ENCODE measurements at places on chromosomes 6 and 20.

DNA sequence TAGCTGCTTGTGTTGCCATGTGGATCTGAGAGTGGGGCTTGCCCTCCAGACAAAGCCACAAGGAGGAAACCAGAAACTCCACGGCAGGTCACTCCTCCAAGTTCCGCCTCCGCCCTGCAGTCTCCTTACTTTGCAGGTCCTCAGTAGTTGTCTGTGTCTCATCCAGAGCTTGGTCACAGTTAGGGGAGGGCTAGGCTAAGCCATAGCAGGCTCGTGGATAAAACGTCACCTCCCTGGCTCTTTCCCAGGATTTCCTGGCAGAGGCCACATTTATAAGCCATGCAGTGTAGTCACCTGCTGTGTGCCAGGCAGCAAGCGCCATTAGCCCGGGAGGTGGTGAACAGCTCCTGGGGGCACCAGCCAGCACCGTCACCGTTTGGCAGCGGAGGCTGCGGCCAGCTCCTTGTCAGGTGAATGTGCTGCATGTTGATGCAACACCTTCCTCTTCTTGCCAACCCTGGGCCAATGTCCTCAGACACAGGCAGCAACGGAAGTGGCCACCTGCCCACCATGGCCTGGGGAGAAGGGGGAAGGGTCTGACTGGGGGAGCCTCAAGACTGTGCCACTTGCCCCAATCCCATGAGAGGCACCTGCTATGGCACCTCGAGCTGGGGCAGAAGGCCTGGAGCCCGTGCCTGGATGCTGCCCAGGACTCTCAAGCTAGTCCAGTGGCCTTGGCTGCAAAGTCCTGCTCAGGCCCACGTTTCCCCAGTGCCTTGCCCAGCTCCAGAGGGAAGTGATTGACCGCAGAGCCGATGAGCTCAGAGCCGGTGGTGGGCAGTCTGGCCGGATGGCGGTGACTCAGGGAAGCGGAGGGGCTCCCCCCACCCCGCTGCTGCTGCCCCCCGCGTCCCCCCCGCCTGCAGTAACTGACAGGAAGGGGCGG, 39.0 kb upstream of the SLCO4A1 start:
- H3K27ac ChIP-seq, result peak overlapping the region; percentile 64
- H3K27me3 ChIP-seq, result peaks cover 33% of the 10 kb centered on the region
- no peaks in the 10 kb centered on the region for H3K36me3 ChIP-seq
- H3K4me1 ChIP-seq, result peaks cover 27% of the 10 kb centered on the region
- DNase-seq, result peak; percentile 81

DNA sequence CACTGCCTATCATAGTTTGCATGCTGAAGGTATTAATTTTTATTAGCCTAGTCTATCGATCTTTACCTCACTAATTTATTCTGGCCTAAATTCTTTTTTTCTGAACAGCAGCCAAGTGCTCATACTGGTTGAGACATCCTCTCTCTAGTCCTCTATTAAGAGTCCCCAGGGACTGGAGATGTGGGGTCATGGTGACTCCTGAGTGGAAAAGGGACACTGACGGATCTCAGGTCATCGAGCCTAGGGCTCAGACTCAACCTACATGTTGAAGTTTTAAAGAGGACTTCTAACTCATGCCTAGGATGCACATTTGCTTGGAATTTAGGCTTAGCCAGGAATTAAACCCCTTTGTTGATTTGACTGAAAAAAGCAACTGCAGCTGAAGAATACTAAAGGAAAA, 378.1 kb downstream of the BTBD9 start:
- H3K36me3 ChIP-seq, result no peaks in the 10 kb centered on the region
- peaks cover 6% of the 10 kb centered on the region for H3K4me1 ChIP-seq
- no peak overlapping the region for H3K27ac ChIP-seq
- no peak overlapping the region for H3K4me3 ChIP-seq
- no peak for DNase-seq
- no peaks in the 10 kb centered on the region for H3K27me3 ChIP-seq

GRCh38 chr20:59147586-59147985, 16.0 kb upstream of the ZNF831 start:
- peak overlapping the region; percentile 44 for H3K27ac ChIP-seq
- peak overlapping the region; percentile 70 for H3K4me3 ChIP-seq
- H3K27me3 ChIP-seq, result no peaks in the 10 kb centered on the region
- no peak for DNase-seq
- peaks cover 4% of the 10 kb centered on the region for H3K36me3 ChIP-seq

- H3K4me1 ChIP-seq, result no peaks in the 10 kb centered on the region
- peaks cover 33% of the 10 kb centered on the region for H3K27me3 ChIP-seq
- H3K27ac ChIP-seq, result no peak overlapping the region
- H3K36me3 ChIP-seq, result no peaks in the 10 kb centered on the region
These were observed 53.4 kb upstream of the TMEM30A start for GRCh38 chr6:75337835-75338580.

DNA sequence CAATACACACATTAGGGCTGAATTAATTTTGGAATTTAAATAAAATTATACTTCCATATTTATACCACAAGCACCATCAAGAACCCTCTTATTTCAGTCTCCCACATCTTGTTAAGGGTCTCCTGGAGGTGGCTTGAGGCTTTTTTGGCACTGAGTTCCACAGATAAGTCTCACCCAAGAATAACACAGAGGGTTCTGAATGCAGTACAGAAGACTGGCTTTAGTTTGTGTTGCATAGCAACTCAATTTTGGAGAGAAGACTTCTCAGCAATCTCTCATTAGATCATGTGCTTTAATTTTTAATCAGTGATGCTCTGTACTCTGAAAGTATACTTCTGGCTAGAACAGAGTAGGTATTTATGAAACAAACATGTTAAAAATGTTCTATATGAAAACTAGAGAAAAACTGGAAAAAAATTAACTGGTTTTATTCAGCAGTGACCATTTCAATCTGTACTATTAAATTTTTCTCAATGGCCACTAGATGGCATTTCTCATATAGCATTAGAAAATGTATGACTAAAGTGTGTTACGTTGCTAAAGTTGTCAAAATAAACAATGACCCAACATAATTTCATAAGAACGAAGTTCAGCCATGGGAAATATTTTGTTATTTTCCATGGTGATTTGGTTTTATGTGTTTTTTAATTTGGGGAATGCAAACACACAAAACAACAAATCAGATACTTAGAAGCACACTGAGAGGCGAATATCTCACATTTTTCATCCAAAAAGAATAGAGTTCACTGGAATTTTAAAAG, 32.7 kb upstream of the MAP7 start:
- H3K4me3 ChIP-seq, result no peak overlapping the region
- no peaks in the 10 kb centered on the region for H3K27me3 ChIP-seq
- no peak overlapping the region for H3K27ac ChIP-seq
- DNase-seq, result no peak
- H3K36me3 ChIP-seq, result peaks cover 52% of the 10 kb centered on the region
- peaks cover 3% of the 10 kb centered on the region for H3K4me1 ChIP-seq

DNA sequence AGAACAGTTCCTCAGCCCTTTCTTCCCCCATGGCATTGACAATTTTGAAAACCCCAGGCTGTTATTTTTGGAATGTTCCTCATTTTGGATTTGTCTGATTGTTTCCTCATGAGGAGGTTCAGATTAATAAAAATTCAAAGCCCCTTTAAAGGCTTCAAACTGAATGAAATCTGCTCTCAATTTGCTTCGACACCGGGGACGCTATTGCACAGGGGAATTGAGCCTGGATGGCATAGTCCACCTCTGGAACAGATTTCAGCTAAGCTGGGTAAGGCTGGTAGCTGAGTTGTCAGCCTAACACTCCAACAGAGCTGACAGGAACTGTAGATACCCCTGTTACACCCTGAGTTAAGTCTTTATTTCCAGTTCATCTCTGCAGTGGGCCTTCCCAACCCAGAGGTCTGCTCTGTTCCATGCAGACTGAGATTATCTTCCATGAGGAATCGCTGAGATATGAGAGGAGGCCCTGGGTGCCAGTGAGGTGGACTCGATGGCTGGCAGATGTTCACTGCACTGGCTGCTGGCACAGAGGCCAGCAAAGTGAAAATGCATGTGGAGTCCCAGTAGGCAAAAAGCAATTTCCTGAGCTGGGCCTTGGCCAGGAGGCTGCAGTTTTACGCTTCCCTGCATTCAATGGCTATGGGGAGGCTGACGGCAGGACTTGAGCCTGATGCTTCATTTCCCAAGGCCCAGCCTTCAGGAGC, 73.3 kb upstream of the PAX1 start:
- no peak overlapping the region for H3K27ac ChIP-seq
- H3K4me3 ChIP-seq, result no peak overlapping the region
- H3K4me1 ChIP-seq, result no peaks in the 10 kb centered on the region

- no peak overlapping the region for H3K27ac ChIP-seq
- H3K36me3 ChIP-seq, result no peaks in the 10 kb centered on the region
- DNase-seq, result no peak
- H3K27me3 ChIP-seq, result peaks cover 9% of the 10 kb centered on the region
- no peaks in the 10 kb centered on the region for H3K4me1 ChIP-seq
These were observed 55.2 kb downstream of the EFHC1 start for GRCh38 chr6:52475307-52475706.

GRCh38 chr6:42545226-42545773, 18.5 kb upstream of the UBR2 start:
- no peak for DNase-seq
- no peaks in the 10 kb centered on the region for H3K36me3 ChIP-seq
- H3K4me1 ChIP-seq, result peaks cover 14% of the 10 kb centered on the region
- H3K27ac ChIP-seq, result no peak overlapping the region
- no peak overlapping the region for H3K4me3 ChIP-seq

DNA sequence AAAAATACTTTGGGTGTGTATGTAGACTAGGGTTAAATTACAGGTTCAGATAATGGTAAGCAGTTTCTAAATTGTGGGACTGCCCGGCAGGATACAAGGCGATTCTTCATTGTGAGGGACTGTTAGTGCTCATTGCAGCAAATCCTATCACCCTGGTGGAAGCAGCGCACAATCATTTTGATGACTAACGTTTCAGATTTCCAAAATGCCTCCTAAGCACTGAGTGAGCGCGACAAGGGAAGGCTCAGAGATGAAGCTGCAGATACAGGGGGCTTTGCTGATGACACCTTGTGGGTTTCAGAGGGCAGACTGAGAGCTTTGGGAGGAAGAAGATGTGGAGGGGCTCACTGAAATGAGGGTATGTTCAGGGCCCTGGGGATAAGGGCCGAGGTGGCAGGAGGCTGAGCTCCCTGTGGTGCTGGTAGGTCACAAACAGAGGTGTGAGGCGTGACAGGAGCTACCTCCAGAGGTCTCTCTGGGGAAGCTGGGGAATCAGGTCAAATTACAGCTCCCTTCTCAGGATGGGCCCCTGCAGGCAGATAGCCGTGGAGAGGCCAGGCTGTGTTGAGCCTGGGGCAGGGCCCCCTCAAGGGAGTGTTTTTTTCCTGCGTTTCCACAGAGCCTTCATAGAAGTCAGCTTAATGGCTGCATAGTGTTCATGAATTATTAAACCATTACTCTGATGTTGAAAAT, 84.5 kb upstream of the FYN start:
- no peaks in the 10 kb centered on the region for H3K36me3 ChIP-seq
- no peak for DNase-seq
- peaks cover 8% of the 10 kb centered on the region for H3K27me3 ChIP-seq
- H3K4me3 ChIP-seq, result no peak overlapping the region
- no peak overlapping the region for H3K27ac ChIP-seq

DNA sequence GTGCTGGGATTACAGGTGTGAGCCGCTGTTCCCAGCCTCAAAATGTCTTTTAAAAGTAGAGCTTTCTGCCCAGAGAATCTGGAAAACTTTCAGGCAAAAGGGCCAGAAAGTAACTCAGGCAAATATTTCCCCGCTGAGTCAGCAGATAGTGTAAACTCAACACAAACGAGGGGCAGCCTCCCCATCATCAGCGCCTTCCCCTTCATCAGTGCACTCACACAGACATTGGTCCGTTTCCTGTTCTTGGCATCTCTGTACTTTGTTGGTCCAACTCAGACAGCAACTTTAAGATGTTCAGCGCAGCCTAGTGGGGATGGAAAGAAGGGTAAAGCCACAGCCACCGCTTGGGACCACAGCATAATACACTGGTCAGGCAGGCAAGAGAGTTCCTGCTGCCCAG, 69.5 kb downstream of the CSE1L start:
- H3K36me3 ChIP-seq, result peaks cover 76% of the 10 kb centered on the region
- H3K27ac ChIP-seq, result no peak overlapping the region
- H3K27me3 ChIP-seq, result no peaks in the 10 kb centered on the region
- no peak overlapping the region for H3K4me3 ChIP-seq
- peaks cover 3% of the 10 kb centered on the region for H3K4me1 ChIP-seq

GRCh38 chr6:110581679-110582078, 105.3 kb upstream of the SLC22A16 start:
- H3K27me3 ChIP-seq, result peaks cover 14% of the 10 kb centered on the region
- H3K36me3 ChIP-seq, result no peaks in the 10 kb centered on the region
- no peak for DNase-seq
- no peaks in the 10 kb centered on the region for H3K4me1 ChIP-seq
- H3K4me3 ChIP-seq, result no peak overlapping the region

- peaks cover 27% of the 10 kb centered on the region for H3K27me3 ChIP-seq
- H3K27ac ChIP-seq, result no peak overlapping the region
- no peaks in the 10 kb centered on the region for H3K36me3 ChIP-seq
- no peak overlapping the region for H3K4me3 ChIP-seq
- H3K4me1 ChIP-seq, result no peaks in the 10 kb centered on the region
These were observed 65.4 kb upstream of the SLCO4A1 start for GRCh38 chr20:62576815-62577489.

DNA sequence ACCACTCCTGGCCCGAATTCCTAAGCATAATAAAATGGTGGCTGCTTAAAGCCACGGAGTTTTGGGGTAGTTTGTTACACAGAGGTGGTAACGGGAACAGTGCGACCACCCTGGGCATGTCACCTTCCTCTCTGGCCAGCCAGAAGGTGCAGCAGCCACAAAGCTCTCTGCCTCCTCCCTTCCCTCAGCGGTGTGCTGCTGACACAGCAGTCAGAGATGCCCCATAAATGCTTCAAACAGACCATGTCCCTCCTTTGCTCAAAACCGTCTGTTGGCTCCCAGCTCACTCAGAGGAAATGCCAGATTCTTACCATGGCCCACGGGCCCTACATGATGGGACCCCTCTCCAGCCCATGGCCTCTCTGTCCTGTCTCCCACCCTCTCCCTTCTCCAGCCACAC, 12.1 kb upstream of the TCF15 start:
- H3K27ac ChIP-seq, result no peak overlapping the region
- DNase-seq, result no peak
- H3K36me3 ChIP-seq, result no peaks in the 10 kb centered on the region
- H3K27me3 ChIP-seq, result peaks cover 42% of the 10 kb centered on the region

DNA sequence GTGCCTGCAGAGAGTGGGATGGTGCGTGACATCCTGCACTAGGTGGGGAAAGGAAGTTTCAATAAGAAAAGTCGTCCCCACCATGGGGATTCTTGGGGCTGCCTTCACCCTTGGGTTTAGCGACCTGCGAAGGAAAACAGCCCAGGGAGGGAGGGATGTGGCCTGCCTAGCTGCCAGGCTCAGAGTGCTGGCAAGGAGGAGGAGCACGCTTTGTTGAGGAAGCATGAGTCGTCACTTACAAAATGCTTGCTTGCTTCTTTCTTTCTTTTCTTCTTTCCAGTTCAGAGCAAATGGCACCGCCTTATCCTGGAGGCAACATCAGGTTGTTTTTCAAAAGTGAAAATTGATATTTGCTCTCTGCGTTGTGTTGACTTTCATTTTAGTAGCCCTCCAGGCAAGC, 123.2 kb downstream of the TFAP2C start:
- peaks cover 10% of the 10 kb centered on the region for H3K27me3 ChIP-seq
- no peaks in the 10 kb centered on the region for H3K36me3 ChIP-seq
- no peak overlapping the region for H3K4me3 ChIP-seq

GRCh38 chr6:37779902-37780628, 39.5 kb upstream of the ZFAND3 start:
- H3K4me3 ChIP-seq, result no peak overlapping the region
- H3K4me1 ChIP-seq, result peaks cover 14% of the 10 kb centered on the region
- peaks cover 26% of the 10 kb centered on the region for H3K27me3 ChIP-seq
- no peak for DNase-seq

- H3K4me3 ChIP-seq, result no peak overlapping the region
- H3K36me3 ChIP-seq, result no peaks in the 10 kb centered on the region
- DNase-seq, result no peak
- H3K4me1 ChIP-seq, result no peaks in the 10 kb centered on the region
These were observed 49.2 kb upstream of the ZFP64 start for GRCh38 chr20:52240802-52241201.

Data from activated CD4-positive, alpha-beta T cell treated with anti-CD3 and anti-CD28 coated beads, Interleukin-2, amount 10 ng/mL, durations not matched to agents 24 days and 14 days (primary cell).